ENCODE measurements at places on chromosomes 3 and 15. TPM values are rescaled to one million over a fixed set of nuclear protein-coding genes. Genes with fewer than 3 reads are reported as not detected.

ISG20 gene
- total RNA-seq = 32.0 TPM

CDC25A gene
- total RNA-seq = 0.83 TPM

C2CD4A gene
- 0.18 TPM for total RNA-seq

LCTL gene
- not detected for total RNA-seq

GOLGA8T gene
- not detected for total RNA-seq

SEMA6D gene
- 10.2 TPM for total RNA-seq

IRAK2 gene
- 3.9 TPM for total RNA-seq

CIDEC gene
- total RNA-seq = not detected

PLSCR4 gene
- 63.5 TPM for total RNA-seq

DNA sequence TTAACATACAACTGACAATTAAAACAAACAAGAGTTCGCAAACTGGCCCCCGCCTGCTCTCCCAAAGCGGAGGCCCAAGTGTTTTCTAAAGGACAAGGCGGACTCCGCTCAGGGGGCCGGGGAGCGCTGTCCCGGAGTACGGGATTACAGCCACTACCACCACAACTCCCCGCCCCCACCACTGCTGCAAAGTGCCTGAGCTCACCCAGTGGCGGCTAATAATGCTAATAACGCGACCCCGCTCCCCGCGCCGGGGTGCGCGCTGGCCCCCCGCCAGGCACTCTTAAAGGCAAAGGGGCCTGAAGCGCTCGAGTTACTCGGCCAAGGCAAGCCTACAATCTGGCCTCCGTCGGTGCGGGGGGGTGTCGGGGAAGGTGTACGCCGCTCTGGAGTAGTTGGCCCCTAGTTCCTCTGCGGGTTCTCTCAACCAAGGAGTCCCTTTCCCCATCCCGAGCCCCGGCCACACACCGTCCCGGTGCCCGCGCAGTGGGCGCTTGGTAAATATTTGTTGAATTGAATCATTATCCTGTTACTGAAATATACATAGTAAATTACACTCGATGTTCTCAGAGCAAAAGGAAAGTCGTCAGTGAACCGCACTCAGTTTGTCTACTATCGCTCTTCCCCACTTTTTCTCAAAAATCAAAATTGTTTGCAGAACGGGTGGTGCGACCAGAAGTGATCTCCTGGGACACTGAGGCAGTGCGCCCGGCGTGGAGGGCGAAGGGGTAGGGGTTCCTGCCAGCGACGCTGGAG lies 827 bp downstream of the WNT5A start:
- peaks cover 71% of the 10 kb centered on the region for H3K27me3 ChIP-seq
- peaks cover 31% of the 10 kb centered on the region for H3K4me1 ChIP-seq
- peak overlapping the region; percentile 68 for H3K4me3 ChIP-seq
- H3K27ac ChIP-seq = peak overlapping the region; percentile 78
- peak; percentile 81 for DNase-seq
- no peaks in the 10 kb centered on the region for H3K36me3 ChIP-seq

GRCh38 chr3:127228866-127229265 lies 35.9 kb downstream of the PRR23E start:
- H3K36me3 ChIP-seq = no peaks in the 10 kb centered on the region
- no peak overlapping the region for H3K27ac ChIP-seq
- no peak for DNase-seq
- H3K4me3 ChIP-seq = no peak overlapping the region

DNA sequence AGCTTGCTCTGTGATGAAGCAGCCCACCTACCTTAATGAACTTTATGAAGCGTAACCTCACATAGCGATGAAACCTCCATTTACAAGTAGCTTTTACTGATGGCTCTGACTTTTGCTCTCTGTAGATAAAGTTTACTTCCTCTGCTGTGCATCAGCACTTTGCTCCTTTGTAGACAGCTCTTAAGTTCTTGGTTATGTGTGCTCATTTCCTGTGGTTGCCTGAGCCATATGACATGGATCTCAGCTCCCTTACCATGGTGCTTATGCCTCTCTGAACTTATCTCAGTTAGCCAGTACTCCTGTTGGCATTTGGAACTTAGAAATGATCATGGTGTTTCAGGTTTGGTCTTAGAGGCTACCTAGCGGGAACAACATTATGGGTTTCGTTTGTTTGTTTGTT lies 7.8 kb downstream of the MFSD1 start:
- H3K4me3 ChIP-seq = no peak overlapping the region
- peak overlapping the region; percentile 50 for H3K27ac ChIP-seq
- H3K36me3 ChIP-seq = peaks cover 97% of the 10 kb centered on the region
- no peaks in the 10 kb centered on the region for H3K27me3 ChIP-seq
- DNase-seq = no peak

DNA sequence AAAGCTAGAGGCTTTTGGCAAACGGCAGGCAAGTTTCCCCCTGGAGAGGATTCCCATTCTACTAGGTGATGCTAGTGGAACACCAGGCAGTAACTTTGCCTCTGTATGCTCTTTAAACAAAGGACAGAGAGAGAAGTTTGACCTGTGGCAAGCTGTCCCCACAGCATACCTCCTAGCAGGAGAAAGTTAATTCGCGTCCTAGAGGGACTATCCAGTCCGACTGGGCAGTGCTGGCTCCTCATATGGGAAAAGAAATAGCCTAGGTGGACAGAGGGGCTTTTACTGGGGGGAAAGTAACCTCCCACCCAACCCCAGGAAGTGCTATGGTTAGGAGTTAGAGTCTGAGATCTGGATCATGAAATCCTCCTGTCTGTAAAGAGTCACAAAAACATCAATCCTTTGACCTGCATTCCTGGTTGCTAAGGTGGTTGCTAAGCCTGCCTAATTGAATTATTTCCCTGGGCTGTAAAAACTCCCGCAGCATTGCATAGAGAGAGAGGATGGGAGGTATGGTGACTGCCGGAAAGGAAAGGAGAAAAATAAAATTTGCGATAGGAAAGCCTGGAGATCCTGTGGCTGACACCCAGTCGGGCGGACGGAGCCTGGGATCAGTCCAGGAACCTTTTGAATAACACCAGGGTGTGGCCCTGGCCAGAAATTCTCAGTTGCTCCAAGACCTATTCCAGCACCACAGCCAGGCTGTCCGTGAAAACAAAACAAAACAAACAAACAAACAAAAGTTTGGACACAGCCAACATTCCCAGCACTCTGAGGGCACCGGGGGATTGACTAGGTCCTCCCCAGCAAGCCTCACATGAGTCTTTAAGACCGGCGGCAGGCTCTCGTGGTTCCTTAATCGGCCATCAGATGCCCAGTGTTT lies 67.7 kb upstream of the ATP11B start:
- no peak for DNase-seq
- H3K36me3 ChIP-seq = no peaks in the 10 kb centered on the region
- H3K27me3 ChIP-seq = no peaks in the 10 kb centered on the region
- H3K27ac ChIP-seq = no peak overlapping the region
- no peak overlapping the region for H3K4me3 ChIP-seq

- no peaks in the 10 kb centered on the region for H3K4me1 ChIP-seq
- H3K4me3 ChIP-seq = no peak overlapping the region
- DNase-seq = peak; percentile 20
- H3K27me3 ChIP-seq = no peaks in the 10 kb centered on the region
- no peaks in the 10 kb centered on the region for H3K36me3 ChIP-seq
Observed at GRCh38 chr15:25185156-25185710, 230.4 kb downstream of the SNRPN start.

GRCh38 chr15:78259232-78259631 lies 5.1 kb upstream of the DNAJA4 start:
- no peak overlapping the region for H3K27ac ChIP-seq
- no peak overlapping the region for H3K4me3 ChIP-seq
- no peaks in the 10 kb centered on the region for H3K36me3 ChIP-seq
- no peaks in the 10 kb centered on the region for H3K27me3 ChIP-seq
- H3K4me1 ChIP-seq = no peaks in the 10 kb centered on the region

DNA sequence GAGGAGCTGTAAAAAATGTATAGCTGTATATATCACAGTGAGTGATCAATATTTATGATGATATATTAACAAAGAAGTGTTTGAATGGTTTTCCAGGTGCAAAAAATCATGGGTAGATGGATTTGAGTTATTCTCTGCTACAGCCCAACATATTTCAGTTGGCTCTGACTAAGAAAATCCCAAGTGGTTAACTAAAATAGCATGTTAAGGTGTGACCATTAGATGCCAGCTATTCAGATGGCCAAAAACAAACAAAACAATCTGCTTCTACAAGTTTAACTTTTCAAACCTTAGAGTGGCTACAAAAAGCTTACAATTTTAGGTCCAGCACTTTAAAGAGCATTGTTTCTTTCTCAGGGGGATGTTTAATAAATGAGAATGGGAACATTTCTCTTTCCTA lies 67.5 kb downstream of the SEMA6D start:
- H3K27me3 ChIP-seq = no peaks in the 10 kb centered on the region
- no peak overlapping the region for H3K4me3 ChIP-seq
- no peaks in the 10 kb centered on the region for H3K4me1 ChIP-seq
- no peaks in the 10 kb centered on the region for H3K36me3 ChIP-seq
- no peak overlapping the region for H3K27ac ChIP-seq

DNA sequence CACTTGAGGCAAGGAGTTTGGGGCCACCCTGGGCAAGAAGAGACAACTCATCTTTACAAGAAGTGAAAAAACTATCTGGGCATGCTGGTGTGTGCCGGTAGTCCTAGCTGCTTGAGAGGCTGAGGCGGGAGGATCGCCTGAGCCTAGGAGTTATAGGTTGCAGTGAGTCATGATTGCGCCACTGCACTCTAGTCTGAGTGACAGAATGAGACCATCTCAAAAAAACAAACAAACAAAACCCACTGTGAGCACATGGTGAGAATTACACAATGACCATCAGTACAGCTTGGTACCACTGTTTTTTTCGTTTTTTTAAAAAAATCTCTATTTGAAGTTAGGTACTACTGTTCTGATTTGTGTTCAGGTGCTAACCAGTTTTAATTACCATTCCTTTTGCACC lies 13.6 kb downstream of the VPS39 start:
- H3K27me3 ChIP-seq = no peaks in the 10 kb centered on the region
- no peak overlapping the region for H3K27ac ChIP-seq
- no peak overlapping the region for H3K4me3 ChIP-seq
- DNase-seq = peak; percentile 52
- H3K4me1 ChIP-seq = no peaks in the 10 kb centered on the region
- peaks cover 62% of the 10 kb centered on the region for H3K36me3 ChIP-seq

DNA sequence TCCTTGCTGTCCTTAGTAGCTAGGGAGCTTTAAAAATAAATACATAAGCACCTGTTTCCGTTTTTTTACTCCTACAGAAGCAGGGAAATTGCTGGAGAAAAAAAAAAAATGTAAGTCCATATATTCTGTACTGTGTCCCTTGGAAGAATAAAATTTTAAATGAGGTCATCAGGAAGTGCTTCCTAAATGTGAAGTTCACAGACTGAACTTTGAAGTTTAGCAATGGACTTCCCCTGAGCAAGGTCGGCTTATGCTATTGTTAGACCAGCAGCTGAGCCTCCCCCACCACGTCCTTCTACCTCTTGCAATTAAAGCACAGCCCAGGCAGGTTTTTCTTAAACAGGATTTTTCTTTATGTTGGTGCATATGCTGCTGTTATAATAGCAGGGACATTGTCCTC lies 26.3 kb downstream of the LIPC start:
- no peak for DNase-seq
- no peaks in the 10 kb centered on the region for H3K27me3 ChIP-seq
- H3K4me1 ChIP-seq = peaks cover 26% of the 10 kb centered on the region
- no peaks in the 10 kb centered on the region for H3K36me3 ChIP-seq

DNA sequence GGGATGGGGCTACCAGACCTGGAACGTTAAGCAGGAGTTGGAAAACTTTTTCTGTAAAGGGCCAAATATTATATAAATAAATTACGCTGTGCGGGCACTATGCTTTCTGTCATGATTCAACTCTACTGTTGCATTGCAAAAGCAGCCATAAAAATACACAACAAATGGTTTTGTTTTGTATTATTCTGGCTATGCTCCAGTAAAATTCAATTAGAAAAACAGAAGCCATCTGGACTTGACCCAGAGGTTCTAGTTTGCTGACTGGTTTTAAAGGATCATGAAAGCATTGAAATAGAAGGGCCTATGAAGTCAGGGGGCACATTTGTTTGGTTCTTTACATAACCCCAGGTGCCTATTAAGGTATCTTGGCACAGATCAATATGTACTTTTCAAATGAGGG lies 647.4 kb upstream of the LMCD1 start:
- no peak overlapping the region for H3K27ac ChIP-seq
- no peaks in the 10 kb centered on the region for H3K4me1 ChIP-seq
- DNase-seq = no peak

- H3K4me3 ChIP-seq = no peak overlapping the region
- H3K4me1 ChIP-seq = peaks cover 5% of the 10 kb centered on the region
- DNase-seq = no peak
Observed at GRCh38 chr3:197547306-197548011, 8.3 kb downstream of the BDH1 start.

- H3K4me3 ChIP-seq = no peak overlapping the region
- no peak overlapping the region for H3K27ac ChIP-seq
- H3K36me3 ChIP-seq = no peaks in the 10 kb centered on the region
- H3K4me1 ChIP-seq = no peaks in the 10 kb centered on the region
- H3K27me3 ChIP-seq = no peaks in the 10 kb centered on the region
Observed at GRCh38 chr3:124174910-124175874, 183.3 kb upstream of the ROPN1 start.

GRCh38 chr3:159852821-159853505 lies 135.7 kb upstream of the IL12A start:
- H3K36me3 ChIP-seq = no peaks in the 10 kb centered on the region
- H3K27me3 ChIP-seq = no peaks in the 10 kb centered on the region
- H3K4me1 ChIP-seq = peaks cover 73% of the 10 kb centered on the region
- peak overlapping the region; percentile 34 for H3K4me3 ChIP-seq
- DNase-seq = peak; percentile 82

GRCh38 chr15:32123473-32123872 lies 93.2 kb downstream of the CHRNA7 start:
- no peak for DNase-seq
- no peaks in the 10 kb centered on the region for H3K27me3 ChIP-seq
- no peak overlapping the region for H3K4me3 ChIP-seq
- no peaks in the 10 kb centered on the region for H3K36me3 ChIP-seq

GRCh38 chr3:160205606-160206005 lies 19.6 kb upstream of the C3orf80 start:
- no peak overlapping the region for H3K27ac ChIP-seq
- H3K4me1 ChIP-seq = no peaks in the 10 kb centered on the region
- H3K36me3 ChIP-seq = no peaks in the 10 kb centered on the region
- no peaks in the 10 kb centered on the region for H3K27me3 ChIP-seq

GRCh38 chr15:89860891-89861290 lies 32.9 kb downstream of the AP3S2 start:
- H3K27ac ChIP-seq = no peak overlapping the region
- no peaks in the 10 kb centered on the region for H3K4me1 ChIP-seq
- no peak for DNase-seq
- peaks cover 63% of the 10 kb centered on the region for H3K36me3 ChIP-seq

DNA sequence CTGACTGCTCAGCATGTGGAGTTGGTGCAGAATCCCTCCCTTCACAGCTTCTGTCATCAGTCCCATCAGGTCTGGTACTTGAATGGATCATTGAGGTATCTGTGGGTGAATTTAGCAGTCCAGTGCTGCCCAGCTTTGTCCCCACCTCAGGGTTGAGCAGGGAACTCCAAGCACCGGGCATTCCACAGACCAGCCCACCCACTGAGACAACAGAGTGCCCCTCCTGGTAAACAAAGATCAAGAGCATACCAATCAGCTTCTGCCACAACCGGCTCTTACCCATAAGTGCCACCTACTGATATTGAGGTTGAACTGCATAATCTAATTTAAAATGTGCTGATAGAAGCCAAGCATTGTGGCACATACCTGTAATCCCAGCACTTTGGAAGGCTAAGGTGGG lies 57.1 kb upstream of the FXR1 start:
- no peaks in the 10 kb centered on the region for H3K27me3 ChIP-seq
- H3K4me3 ChIP-seq = no peak overlapping the region
- no peaks in the 10 kb centered on the region for H3K36me3 ChIP-seq
- DNase-seq = no peak
- no peaks in the 10 kb centered on the region for H3K4me1 ChIP-seq
- no peak overlapping the region for H3K27ac ChIP-seq

Measured in lower lobe of right lung (tissue), 2 donors.